ENCODE measurements at places on chromosomes 7 and 10.

- no peak for DNase-seq
Observed at GRCh38 chr7:131096267-131096927, 231.3 kb upstream of the MKLN1 start.

DNA sequence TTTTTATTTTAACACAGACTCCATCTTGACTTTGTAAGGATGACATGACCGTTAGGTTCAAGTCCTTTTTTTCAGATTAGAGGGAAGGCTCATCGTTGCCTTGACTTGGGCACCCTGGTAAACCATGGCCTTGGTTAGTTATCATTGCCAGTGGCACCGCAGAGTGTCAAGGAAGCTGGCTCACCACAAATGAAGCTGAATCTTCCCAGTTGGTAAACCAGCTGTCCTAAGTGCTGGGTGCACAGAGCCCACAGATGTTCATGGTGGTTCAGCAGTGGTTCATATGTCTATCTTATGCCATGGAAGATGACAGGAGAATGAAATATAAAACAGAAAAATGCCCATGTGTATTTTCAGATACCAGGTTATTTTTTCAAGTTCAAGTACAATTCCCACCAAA is 273.6 kb downstream of the PLXDC2 start:
- no peak for DNase-seq

- no peak for DNase-seq
Observed at GRCh38 chr10:124480860-124481259, 19.2 kb downstream of the LHPP start.

DNA sequence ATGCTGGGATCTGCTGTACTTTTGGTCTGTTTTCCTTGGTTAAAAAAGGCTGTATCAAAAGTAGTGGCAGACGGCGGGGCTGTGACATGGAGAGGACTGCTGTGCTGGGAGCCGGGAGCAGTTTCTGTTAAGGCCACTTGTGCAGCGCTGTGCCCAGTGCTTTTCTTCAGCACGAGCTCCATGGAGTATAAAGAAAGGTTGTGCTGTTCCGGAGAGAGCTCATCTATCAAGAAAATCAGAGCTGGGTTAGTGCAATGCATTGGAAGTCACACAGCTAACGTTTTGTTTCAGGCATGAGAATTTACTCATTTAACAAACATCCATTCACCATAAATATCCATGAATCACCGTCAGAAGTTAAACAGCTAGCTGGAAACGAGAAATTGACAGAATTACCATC is 62.0 kb downstream of the KIAA1549 start:
- no peak for DNase-seq

DNA sequence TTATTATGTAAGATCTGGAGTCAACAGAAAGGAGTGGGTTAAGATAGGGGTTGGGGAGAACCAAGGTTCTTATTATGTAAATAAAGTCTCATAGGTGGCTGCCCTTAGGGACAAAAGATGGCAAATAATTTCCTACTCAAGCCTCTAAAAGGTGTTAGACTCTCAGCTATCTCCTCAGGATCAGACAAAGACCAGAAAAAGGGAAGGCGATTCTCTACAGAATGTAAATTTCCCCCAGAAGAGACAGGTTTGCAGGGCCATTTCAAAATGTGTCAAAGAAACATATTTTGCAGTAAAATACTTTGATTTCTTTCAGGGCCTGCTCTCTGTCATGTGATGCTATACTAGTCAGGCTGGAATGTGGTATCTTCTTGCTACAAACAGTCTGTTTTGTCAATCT is 80.3 kb downstream of the MICU1 start:
- no peak for DNase-seq
